ENCODE measurements at places on chromosomes 7 and 10.

- DNase-seq = peak; percentile 65
Observed at GRCh38 chr10:71727738-71728737, 8.5 kb upstream of the C10orf105 start.

GRCh38 chr7:139033346-139034114 is 2.3 kb downstream of the ZC3HAV1L start:
- no peak for DNase-seq

GRCh38 chr7:38206071-38206470 is 28.0 kb downstream of the STARD3NL start:
- no peak for DNase-seq

- DNase-seq = peak; percentile 69
Observed at GRCh38 chr10:101067356-101068083, 5.7 kb downstream of the KAZALD1 start.

DNA sequence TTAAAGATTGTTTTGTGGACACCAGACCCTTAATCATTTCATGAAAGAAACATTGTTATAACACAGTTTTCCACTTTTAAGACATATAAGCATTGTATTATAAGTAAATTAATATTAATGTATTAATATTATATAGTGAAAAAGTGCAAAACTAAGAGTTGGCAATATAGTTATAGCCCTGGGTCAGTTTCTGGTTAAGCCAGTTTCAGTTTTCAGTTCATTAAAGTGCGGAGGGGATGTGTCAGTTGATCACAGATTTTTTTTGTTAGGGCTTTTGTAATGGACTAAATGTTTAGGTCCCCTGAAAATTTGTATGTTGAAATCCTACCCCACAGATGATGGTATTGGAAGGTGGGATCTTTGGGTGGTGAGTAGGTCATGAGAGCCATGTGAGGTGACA is 45.7 kb upstream of the GPR37 start:
- DNase-seq = no peak

GRCh38 chr7:84025332-84025927 is 169.2 kb downstream of the SEMA3A start:
- DNase-seq = no peak

- DNase-seq = no peak
Observed at GRCh38 chr10:111102359-111102837, 25.6 kb downstream of the ADRA2A start.

DNA sequence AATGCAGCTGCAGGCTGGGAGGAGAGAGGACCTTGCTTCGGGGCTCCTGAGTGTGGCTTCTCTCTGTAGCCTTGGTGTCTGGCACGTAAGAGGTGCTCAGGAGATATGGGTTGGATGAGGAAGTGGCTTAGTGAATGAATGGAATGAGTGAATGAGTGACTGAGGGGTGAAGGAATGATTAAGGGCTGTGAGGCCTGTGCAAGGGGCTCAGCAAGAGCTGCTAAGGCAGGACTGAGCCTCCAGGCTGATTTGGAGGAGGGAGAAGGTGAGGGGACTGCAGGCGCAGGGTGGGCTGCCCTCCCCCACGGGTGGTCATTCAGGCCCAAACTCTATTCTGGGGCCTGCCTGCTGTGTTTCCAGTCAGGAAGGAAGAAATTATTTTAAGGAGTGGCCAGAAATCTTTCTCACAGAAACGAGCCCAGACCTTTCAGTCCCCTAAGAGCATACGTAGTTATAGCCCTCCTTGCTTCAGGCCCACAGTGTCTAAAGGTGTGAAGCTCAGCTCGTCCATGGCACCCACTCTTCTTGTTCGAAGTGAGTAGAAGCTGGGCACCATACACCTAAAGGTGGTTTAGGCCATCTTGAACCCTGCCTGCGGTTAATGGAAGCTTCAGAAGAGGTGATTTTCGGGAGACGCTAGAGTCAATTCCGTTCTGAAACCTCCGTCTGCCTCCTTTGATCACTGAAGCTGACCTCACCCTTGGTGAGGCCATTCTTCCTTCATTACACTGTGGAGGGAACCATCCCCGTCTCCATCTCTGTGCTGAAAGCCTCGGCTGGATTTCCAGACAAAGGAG is 49.5 kb upstream of the SAMD8 start:
- no peak for DNase-seq

DNA sequence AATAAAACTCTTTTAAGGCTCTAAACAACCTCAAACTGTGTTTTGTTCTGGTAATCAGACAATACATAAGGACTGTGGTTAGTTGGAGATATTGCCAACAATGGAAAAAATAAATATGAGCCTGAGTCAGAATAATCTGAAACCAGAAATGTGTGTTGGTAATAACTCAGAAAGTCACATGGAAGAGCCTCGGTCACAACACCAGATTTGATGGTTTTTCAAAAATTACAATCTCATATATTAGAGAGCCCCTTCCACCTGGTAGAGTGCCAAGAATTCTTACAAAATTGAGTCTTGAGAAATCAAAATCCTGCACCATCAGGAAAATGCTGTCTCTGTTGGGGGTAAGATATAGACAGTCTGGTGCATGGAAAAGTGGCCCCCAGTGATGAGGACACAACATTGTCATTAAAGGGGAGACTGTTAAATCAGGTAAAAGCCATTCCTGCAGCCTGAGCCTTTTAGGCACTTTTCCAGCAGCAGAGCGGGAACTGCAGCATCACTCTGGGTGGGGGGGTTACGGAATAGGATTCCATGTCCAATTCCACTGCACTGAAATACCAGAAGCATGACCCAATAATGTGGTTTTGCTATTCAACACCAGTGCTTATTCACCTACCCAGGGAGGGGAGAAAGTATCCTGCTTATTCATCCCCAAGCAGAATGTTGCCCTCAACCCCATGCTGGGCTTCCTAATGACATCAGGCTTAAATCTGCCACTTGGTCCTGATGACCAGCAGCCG is 9.5 kb upstream of the ADAM12 start:
- DNase-seq = no peak

DNA sequence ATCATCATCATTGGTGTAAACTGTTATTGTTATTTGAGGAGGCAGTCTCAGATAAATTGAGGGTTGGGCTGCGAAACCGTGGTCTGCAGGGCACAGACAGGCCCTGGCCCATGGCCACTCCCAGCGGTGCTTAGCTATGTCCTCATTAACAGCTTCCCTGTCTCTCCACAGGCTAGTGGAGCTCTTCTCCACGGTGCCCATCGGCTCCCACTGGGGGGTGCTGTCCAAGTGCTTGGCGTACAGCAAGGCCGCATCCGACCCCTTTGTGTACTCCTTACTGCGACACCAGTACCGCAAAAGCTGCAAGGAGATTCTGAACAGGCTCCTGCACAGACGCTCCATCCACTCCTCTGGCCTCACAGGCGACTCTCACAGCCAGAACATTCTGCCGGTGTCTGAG is 21.6 kb downstream of the GPR26 start:
- DNase-seq = no peak

DNA sequence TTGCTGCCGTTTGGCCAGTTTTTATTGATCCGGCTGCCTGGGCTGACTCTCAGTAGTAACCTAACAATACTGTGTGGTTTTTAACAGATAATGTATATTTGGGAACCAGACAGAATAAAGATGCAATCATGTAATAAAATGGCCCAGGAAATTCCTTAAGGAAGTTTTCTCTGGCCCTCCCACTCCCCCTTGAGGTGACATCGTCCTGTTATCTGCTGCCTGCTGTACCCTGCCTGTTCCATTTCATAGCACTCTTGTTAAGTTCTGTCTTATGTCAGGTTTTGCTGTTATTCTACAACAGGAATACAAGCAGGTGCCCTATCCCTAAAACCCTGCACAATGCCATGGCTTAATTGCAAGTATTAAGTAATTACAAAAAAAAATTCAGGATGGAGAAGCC is 12.5 kb downstream of the ITGB8 start:
- DNase-seq = no peak

DNA sequence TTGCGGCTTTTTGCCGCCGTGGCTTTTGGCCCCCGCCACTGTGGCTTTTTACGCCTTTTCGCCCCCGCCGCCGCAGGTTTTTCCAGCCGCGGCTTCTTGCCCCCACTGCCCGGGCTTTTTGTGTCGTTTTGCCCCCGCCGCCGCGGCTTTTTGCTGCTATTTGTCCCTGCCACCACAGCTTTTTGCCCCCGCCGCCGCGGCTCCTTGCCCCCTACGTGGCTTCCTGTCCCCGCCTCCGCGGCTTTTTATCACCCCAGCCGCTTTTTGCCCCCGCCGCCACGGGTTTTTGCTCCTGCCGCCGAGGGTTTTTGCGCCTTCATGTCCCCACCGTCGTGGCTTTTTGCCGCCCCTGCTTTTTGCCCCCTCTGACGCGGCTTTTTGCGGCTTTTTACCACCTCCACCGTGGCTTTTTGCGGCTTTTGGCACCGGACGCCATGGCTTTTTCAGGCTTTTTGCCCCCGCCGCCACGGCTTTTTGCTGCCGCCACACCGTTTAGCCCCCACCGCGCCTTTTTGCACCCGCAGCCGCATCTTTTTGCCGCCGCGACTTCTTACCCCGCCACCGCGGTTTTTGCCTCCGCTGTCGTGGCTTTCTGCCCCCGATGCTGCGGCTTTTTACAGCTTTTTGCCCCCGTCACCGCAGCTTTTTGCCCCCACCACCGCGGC is 637.0 kb downstream of the ZNF716 start:
- no peak for DNase-seq

- no peak for DNase-seq
Observed at GRCh38 chr10:116169782-116170445, 103.1 kb downstream of the GFRA1 start.

GRCh38 chr7:88146616-88147015 is 73.2 kb downstream of the SRI start:
- no peak for DNase-seq

Measured in CD8-positive, alpha-beta memory T cell (primary cell).